HEK293T (cell line): ENCODE measurements at places on chromosomes 1 and 21.

- no peak for DNase-seq
These were observed 64.3 kb downstream of the ADCY10 start for GRCh38 chr1:167849666-167850065.

DNA sequence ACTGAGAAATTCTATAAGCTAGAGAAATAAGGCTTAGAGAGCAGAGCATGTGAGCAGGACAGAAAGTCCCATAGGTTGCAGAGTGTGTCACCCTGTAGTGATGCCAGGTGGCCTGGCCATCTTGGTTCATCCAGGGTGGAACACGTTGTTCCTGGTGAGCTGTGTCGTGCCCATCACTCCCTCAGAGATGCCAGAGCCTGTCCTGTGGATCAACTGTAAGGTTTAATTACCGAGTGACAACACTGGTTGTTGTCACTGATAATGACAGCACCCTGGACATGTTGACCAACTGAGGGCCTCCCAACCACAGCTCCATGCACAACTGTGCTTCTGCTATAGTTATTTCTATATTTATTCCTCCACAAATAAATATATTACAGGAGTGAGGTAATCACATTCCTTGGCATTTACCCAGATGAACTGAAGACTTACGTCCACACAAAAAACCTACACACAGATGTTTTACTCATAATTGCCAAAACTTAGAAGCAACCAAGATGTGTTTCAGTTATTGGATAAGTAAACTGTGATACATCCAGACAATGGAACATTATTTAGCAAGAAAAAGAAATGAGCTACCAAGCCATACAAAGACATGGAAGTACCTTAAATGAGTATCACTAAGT lies 6.2 kb downstream of the C1orf198 start:
- no peak for DNase-seq

GRCh38 chr1:230982696-230983095 lies 3.8 kb downstream of the ARV1 start:
- DNase-seq = no peak

- no peak for DNase-seq
These were observed 45.9 kb upstream of the PUM1 start for GRCh38 chr1:31111290-31111951.

- no peak for DNase-seq
These were observed 46.4 kb downstream of the WNT9A start for GRCh38 chr1:227901239-227901905.
